T-helper 17 cell (primary cell): ENCODE measurements at places on chromosomes 12 and 14.

DNA sequence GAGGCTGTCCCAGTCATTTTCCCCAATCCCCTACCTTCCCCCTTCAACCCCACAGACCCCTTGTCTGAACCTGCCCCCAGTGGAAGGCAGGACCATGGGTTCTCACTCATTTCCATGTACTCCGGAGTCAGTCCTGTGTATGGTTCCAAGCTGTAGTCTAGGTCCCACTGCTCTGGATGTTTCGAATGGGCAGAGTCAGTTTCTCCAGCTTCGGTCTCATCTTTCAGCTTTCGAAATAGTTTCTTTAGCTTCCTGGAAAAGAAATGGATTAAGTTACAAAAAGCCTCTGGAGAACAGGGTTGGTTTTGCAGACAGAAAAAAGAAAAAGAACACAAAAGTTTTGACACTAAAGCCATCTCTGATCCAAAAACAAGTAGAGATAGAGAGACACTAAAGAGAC is 167.5 kb downstream of the NTF3 start:
- H3K4me3 ChIP-seq = no peak overlapping the region
- H3K36me3 ChIP-seq = no peaks in the 10 kb centered on the region
- H3K27me3 ChIP-seq = peaks cover 8% of the 10 kb centered on the region
- no peaks in the 10 kb centered on the region for H3K4me1 ChIP-seq

- H3K4me3 ChIP-seq = no peak overlapping the region
- H3K27ac ChIP-seq = no peak overlapping the region
- peaks cover 18% of the 10 kb centered on the region for H3K27me3 ChIP-seq
- DNase-seq = no peak
- H3K4me1 ChIP-seq = no peaks in the 10 kb centered on the region
Observed at GRCh38 chr12:2118061-2118460, 65.3 kb downstream of the CACNA1C start.

DNA sequence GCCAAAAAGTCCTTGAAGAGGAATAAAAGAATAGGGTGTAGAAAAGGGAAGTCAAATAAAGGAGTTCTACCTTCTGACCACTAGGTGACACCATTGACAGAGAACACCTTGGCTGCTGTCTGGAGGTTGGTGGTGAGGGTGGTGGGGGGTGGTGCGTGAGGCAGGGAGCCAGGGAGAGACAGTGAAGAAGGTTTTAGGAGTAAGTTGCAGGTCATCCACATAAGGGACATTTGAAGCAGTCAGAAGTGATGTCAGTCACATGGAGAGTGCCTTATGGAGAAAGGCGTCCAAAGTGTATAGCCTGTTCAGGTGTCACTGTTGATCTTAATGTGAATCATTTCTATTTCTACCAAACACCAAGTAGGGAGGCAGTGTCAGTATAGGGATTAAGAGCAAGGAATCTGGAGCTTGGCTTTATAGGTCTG is 279.3 kb upstream of the DDHD1 start:
- H3K27ac ChIP-seq = no peak overlapping the region
- no peaks in the 10 kb centered on the region for H3K27me3 ChIP-seq
- no peaks in the 10 kb centered on the region for H3K4me1 ChIP-seq
- no peak overlapping the region for H3K4me3 ChIP-seq

GRCh38 chr14:33696165-33696564 is 254.7 kb downstream of the EGLN3 start:
- no peaks in the 10 kb centered on the region for H3K36me3 ChIP-seq
- H3K27ac ChIP-seq = no peak overlapping the region
- H3K4me1 ChIP-seq = no peaks in the 10 kb centered on the region

GRCh38 chr12:26238341-26239121 is 43.2 kb downstream of the SSPN start:
- no peak for DNase-seq
- H3K27me3 ChIP-seq = peaks cover 43% of the 10 kb centered on the region
- H3K4me1 ChIP-seq = no peaks in the 10 kb centered on the region
- no peak overlapping the region for H3K4me3 ChIP-seq
- no peak overlapping the region for H3K27ac ChIP-seq

- peaks cover 20% of the 10 kb centered on the region for H3K4me1 ChIP-seq
- no peak for DNase-seq
- no peaks in the 10 kb centered on the region for H3K36me3 ChIP-seq
- H3K27ac ChIP-seq = no peak overlapping the region
- H3K27me3 ChIP-seq = no peaks in the 10 kb centered on the region
- peak overlapping the region; percentile 55 for H3K4me3 ChIP-seq
Observed at GRCh38 chr12:89231686-89232085, 120.6 kb downstream of the DUSP6 start.

DNA sequence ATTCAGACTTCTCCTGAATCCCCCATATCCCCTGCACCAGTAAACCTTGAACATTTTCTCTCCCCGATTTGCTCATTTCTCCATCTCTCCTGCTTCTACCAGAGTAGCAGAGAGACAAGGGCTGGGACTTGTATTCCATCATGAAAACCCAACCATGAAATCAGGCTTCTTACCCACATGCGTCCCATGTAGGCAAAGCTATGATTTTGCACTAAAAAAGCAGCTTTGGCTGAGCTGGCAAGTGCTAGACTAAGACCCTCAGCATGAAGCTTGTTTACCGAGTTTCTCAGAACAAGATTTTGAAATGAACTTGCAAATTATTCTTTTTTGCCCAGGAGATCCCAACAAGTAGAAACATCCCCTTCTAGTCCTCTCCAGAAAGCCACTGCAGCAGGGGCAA is 80.3 kb upstream of the RFLNA start:
- no peak overlapping the region for H3K4me3 ChIP-seq
- DNase-seq = no peak
- no peak overlapping the region for H3K27ac ChIP-seq
- H3K36me3 ChIP-seq = no peaks in the 10 kb centered on the region
- no peaks in the 10 kb centered on the region for H3K27me3 ChIP-seq

GRCh38 chr14:74190927-74191575 is 48.2 kb upstream of the VSX2 start:
- no peak for DNase-seq
- H3K4me3 ChIP-seq = no peak overlapping the region
- no peaks in the 10 kb centered on the region for H3K4me1 ChIP-seq

GRCh38 chr14:21711360-21711961 is 37.8 kb upstream of the OR4E1 start:
- peaks cover 35% of the 10 kb centered on the region for H3K27me3 ChIP-seq
- no peak overlapping the region for H3K27ac ChIP-seq
- H3K36me3 ChIP-seq = no peaks in the 10 kb centered on the region
- H3K4me1 ChIP-seq = peaks cover 7% of the 10 kb centered on the region
- no peak for DNase-seq

DNA sequence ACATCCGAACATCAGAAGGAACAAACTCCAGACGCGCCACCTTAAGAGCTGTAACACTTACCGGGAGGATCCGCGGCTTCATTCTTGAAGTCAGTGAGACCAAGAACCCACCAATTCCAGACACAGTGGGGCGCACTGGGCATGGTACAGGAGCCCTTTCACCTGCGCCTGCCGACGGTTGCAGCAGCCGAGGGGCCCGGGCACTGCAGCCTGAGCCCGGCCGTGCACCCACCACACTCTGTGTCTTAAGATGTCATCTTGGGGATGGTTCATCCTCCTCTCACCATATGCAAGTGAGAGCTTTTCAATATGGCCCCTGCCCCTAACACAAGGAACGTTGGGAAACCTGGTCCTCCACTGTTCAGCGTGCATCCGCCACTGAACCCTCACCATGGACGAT is 288.3 kb downstream of the TTC8 start:
- no peak overlapping the region for H3K27ac ChIP-seq
- H3K27me3 ChIP-seq = peaks cover 31% of the 10 kb centered on the region
- no peak overlapping the region for H3K4me3 ChIP-seq

DNA sequence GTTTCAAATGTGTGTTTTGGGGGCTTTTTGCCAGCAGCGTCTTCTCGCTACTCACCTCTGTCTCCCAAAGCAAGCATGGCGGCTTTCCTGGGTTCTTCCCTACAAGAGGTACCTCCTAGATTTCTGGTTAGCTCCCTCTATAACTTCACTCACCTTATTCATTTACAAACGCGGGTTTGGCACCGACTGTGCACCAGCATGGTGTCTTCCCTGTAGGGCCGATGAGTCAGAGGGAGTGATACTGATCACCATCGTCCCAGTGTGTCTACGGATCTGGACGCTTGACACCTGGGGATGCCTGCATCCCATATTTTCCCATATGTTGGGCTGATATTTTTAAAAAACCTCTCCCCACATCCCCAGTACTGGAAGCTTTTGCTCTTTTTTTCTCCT is 8.0 kb upstream of the SERPINA12 start:
- no peak overlapping the region for H3K27ac ChIP-seq
- H3K36me3 ChIP-seq = peaks cover 2% of the 10 kb centered on the region
- H3K27me3 ChIP-seq = peaks cover 29% of the 10 kb centered on the region
- no peak overlapping the region for H3K4me3 ChIP-seq

DNA sequence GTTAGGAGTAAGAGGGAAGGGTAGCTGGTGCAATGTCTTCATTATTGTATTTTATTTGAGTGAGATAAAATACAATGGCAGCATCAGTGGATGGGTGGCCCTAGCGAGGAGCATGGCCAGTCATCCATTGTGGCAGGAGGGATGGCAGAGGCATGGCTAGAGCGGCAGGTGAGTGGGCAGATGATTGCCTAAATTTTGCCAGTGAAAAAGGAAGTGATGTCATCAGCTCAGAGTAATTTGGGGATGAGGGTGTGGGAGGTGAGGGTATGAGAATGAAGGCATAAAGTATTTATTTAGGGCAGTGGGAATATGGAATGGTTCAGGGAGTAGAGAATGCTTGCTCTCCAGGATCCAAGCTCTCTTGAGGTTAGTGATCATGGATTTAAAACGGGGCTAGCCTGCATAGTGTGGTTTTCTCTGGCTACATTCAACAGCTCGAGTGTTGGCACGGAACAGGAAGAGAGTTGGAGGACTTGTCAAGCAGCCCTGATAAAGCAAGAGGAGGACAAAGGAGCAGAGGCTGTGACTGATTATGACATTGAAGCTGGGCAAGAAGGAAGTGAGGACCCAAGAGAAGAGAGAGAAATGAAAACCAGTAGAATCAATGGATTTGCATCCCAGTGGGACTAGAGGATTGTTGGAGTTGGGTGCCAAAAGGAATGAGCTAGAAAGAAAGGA is 18.7 kb upstream of the SERPINA6 start:
- H3K36me3 ChIP-seq = peaks cover 2% of the 10 kb centered on the region
- H3K27me3 ChIP-seq = no peaks in the 10 kb centered on the region
- H3K27ac ChIP-seq = peak overlapping the region; percentile 8
- no peak overlapping the region for H3K4me3 ChIP-seq
- DNase-seq = no peak

GRCh38 chr14:91365552-91365951 is 52.1 kb downstream of the CCDC88C start:
- no peak for DNase-seq
- peaks cover 56% of the 10 kb centered on the region for H3K4me1 ChIP-seq
- H3K4me3 ChIP-seq = peak overlapping the region; percentile 41
- H3K27ac ChIP-seq = peak overlapping the region; percentile 100
- no peaks in the 10 kb centered on the region for H3K27me3 ChIP-seq
- H3K36me3 ChIP-seq = no peaks in the 10 kb centered on the region

GRCh38 chr12:111312708-111313107 is 56.2 kb downstream of the PHETA1 start:
- DNase-seq = no peak
- H3K27ac ChIP-seq = no peak overlapping the region
- peaks cover 19% of the 10 kb centered on the region for H3K27me3 ChIP-seq
- peaks cover 4% of the 10 kb centered on the region for H3K4me1 ChIP-seq

DNA sequence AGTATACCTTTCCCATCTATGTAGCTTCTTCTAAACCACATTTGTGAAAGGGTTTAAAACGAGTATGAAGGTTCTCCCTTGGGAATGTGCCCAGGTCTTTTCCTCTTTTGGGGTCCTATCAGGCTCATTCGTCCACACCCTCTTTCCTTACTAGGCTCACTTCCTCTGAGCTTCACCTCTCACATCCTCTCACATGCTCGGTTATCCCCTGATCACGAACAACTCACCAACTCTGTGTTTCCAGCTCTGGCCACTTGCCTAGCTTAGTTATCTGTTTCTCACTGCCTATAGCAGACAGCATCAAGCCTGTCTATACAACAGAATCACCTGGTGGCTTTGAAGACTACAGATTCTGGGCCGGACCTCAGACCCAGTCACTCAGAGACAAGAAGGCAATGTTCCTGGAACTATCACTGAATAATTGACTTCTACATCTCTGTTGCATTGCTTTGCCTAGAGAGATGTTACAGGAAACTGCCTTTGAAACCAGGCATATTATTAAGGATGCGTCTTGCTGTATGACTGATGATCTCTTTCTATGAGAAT is 158.2 kb downstream of the FOXN3 start:
- H3K27ac ChIP-seq = no peak overlapping the region
- H3K27me3 ChIP-seq = no peaks in the 10 kb centered on the region
- H3K36me3 ChIP-seq = peaks cover 8% of the 10 kb centered on the region

DNA sequence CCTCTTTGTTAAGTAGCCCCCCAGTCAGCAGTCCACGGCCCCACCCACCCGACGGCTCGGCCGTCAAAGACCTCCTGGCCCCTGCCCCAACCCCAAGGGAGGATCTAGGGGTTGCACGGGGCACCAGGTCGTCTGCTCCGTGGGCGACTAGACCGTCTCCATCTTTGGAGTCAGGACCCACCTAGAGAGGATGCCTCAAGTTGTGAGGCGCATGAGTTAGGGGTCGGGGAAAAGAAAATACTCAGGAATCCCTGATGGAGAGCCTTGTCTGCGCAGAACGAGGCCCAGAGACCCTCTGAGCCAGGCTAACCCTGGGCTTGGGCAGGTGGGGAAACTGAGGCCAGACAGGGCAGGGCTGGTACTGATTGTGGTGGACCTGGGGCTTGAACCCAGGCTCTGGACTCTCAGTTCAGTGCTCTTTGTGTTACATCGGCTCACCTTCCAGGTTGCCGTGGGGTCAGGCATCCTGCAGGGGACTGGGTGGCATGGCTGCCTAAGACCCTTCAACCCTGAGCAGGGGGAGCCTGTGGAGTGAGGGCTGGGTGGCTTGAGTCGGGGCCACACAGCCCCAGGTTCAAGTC is 839 bp downstream of the OTUB2 start:
- peaks cover 4% of the 10 kb centered on the region for H3K36me3 ChIP-seq
- no peak overlapping the region for H3K27ac ChIP-seq
- peak overlapping the region; percentile 84 for H3K4me3 ChIP-seq
- H3K27me3 ChIP-seq = no peaks in the 10 kb centered on the region
- H3K4me1 ChIP-seq = peaks cover 42% of the 10 kb centered on the region

- H3K4me3 ChIP-seq = no peak overlapping the region
- no peak overlapping the region for H3K27ac ChIP-seq
- no peaks in the 10 kb centered on the region for H3K27me3 ChIP-seq
- H3K36me3 ChIP-seq = peaks cover 2% of the 10 kb centered on the region
- no peak for DNase-seq
Observed at GRCh38 chr12:94140556-94140955, 7.8 kb upstream of the PLXNC1 start.

DNA sequence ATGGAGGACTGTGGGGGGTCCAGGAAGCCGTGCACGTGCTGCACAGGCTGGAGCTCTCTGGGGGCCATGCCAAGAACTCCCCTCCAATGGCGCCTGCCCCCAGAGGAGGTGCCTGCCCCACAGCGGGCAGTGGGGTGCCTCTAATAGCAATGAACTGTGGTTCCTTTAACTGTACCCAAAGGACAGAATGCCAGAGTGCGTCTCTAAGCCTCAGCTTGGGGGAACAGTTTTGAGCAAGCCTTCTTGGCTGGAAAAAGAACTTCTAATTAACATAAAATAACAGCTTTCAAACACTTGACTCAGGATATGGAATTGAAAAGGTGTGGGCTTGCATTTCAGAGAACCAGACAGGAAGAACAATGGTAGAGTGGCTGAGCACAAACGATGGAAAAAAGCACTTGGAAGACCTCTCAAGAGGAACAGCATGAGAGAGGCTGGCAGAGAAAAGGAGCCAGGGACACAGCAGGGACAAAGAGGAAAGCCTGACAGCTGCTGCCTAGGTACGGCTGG is 195.6 kb downstream of the TTC7B start:
- H3K27me3 ChIP-seq = peaks cover 17% of the 10 kb centered on the region
- H3K27ac ChIP-seq = no peak overlapping the region
- no peak for DNase-seq
